CD4-positive, CD25-positive, alpha-beta regulatory T cell (primary cell): ENCODE measurements at places on chromosomes 12 and 14.

- peaks cover 12% of the 10 kb centered on the region for H3K4me1 ChIP-seq
- no peaks in the 10 kb centered on the region for H3K27me3 ChIP-seq
- DNase-seq: no peak
- H3K36me3 ChIP-seq: no peaks in the 10 kb centered on the region
- no peak overlapping the region for H3K27ac ChIP-seq
- no peak overlapping the region for H3K4me3 ChIP-seq
Observed at GRCh38 chr14:21194597-21194996, 38.7 kb upstream of the OR5AU1 start.

GRCh38 chr12:47894652-47895051 is 10.1 kb downstream of the VDR start:
- H3K4me1 ChIP-seq: peaks cover 10% of the 10 kb centered on the region
- no peaks in the 10 kb centered on the region for H3K27me3 ChIP-seq
- H3K36me3 ChIP-seq: no peaks in the 10 kb centered on the region
- no peak overlapping the region for H3K27ac ChIP-seq
- no peak for DNase-seq

- DNase-seq: no peak
- H3K4me1 ChIP-seq: no peaks in the 10 kb centered on the region
- H3K4me3 ChIP-seq: no peak overlapping the region
- H3K36me3 ChIP-seq: no peaks in the 10 kb centered on the region
- peaks cover 3% of the 10 kb centered on the region for H3K27me3 ChIP-seq
Observed at GRCh38 chr12:118982984-118983761, 1.8 kb downstream of the SRRM4 start.

- H3K4me1 ChIP-seq: no peaks in the 10 kb centered on the region
- no peak overlapping the region for H3K27ac ChIP-seq
- H3K36me3 ChIP-seq: no peaks in the 10 kb centered on the region
- peaks cover 4% of the 10 kb centered on the region for H3K27me3 ChIP-seq
- no peak for DNase-seq
- no peak overlapping the region for H3K4me3 ChIP-seq
Observed at GRCh38 chr14:24409192-24409591, 10.4 kb downstream of the NYNRIN start.

- no peak overlapping the region for H3K4me3 ChIP-seq
- peaks cover 48% of the 10 kb centered on the region for H3K36me3 ChIP-seq
- DNase-seq: no peak
Observed at GRCh38 chr12:120066341-120066740, 50.2 kb downstream of the RAB35 start.

DNA sequence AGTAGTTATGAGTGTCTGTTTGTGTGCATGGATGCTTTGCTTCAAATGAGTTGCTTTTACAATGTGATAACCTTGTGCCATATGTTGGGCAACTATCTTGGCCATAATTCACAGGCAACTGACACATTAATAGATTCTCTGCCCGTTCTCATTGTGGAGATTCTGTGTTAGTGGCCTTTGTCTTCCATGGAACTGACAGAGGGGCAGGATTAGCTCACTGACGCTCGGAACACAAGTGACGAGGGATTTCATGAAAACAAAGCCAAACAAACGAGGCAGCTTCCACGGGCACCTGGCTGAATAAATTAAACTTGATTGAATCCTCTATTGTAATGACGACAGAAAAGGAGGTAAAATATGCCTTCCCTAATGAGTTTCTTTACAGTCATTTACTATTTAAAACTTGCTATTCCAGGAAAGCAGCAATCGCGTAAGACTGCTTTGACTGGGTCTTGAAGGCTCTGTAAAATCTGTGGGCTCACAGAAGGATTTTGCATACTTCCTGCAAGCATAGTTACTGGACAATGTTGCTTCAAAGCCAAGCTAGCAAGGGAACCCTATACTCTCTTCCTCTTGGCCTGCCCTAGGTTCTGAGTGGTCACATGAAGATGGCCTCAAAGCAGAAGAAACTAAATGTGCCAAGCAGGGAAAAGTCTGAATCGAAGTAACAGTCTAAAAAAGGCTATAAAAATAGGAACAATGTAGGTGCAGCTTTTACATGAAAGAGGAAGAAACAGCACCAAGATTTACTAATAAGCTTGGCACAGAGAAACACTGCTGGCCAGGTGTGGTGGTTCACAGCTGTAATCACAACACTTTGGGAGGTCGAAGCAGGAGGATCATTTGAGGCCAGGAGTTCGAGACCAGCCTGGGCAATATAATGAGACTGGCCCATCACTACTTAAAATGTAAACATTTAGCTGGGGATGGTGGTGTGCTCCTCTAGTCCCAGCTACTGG is 28.1 kb upstream of the SINHCAF start:
- no peaks in the 10 kb centered on the region for H3K27me3 ChIP-seq
- DNase-seq: no peak
- no peak overlapping the region for H3K27ac ChIP-seq
- no peaks in the 10 kb centered on the region for H3K36me3 ChIP-seq
- no peak overlapping the region for H3K4me3 ChIP-seq

DNA sequence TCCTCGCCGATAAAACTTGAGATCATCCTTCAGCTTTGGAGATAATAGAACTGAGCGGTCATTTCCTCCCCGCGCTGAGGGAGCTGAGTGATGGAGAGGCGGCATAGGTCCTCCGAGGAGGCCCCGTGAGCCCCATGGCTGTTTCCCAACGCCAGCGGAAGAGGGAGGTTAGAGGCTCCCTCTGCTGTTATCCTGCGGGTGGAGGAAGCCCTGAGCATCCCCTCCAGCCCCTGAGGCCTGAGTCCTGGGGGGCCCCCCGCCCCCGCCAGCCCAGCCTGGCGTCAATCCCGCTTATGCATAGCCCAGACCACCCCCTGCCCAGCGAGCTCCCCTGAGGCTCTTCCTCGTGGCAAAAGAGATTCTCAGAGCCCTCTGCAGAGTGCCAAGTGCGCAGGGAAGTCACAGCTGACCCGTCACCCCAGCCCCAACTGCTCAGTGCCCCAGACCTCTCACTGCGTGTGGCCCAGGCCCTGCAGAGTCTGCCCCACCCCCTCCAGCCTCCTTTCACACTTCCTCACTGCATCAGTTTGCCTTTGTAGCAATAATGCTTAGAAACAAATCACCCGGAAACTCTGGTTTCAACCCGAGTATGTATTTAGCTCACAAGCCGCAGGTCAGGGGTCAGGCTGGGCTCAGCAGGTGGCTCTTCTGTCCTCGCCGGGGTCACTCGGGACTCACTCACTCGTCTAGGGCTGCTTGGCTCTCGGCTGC is 44.7 kb upstream of the GALNT9 start:
- no peaks in the 10 kb centered on the region for H3K36me3 ChIP-seq
- DNase-seq: no peak
- H3K27me3 ChIP-seq: peaks cover 8% of the 10 kb centered on the region
- no peak overlapping the region for H3K4me3 ChIP-seq
- no peak overlapping the region for H3K27ac ChIP-seq

DNA sequence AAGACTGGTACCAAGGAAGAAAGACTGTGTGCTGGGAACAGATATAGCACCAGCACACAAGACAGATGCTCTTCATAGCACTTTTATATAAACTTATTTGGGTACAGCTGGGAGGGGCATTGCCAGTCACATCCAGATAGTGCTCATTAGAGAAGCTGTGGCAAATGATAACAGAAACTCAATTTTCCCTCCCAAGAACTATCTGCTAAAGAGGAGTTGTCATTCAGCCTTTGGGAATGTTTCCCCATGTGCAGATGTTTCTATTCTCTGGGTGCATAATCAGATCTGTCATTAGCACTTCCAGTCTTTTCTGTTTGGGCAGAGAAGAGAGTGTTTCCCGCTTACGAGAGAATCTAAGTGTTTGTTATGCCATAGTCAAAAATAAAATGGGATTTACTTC is 714.9 kb upstream of the MDGA2 start:
- H3K4me3 ChIP-seq: no peak overlapping the region
- no peaks in the 10 kb centered on the region for H3K27me3 ChIP-seq
- H3K36me3 ChIP-seq: no peaks in the 10 kb centered on the region
- H3K4me1 ChIP-seq: no peaks in the 10 kb centered on the region

GRCh38 chr14:103360548-103360947 is 24.7 kb upstream of the MARK3 start:
- peaks cover 6% of the 10 kb centered on the region for H3K27me3 ChIP-seq
- DNase-seq: no peak
- H3K4me3 ChIP-seq: no peak overlapping the region
- H3K4me1 ChIP-seq: no peaks in the 10 kb centered on the region
- H3K27ac ChIP-seq: no peak overlapping the region
